ENCODE measurements at places on chromosomes 11 and 22.

GRCh38 chr11:132424433-132424832 is 1054.0 kb downstream of the NTM start:
- DNase-seq = no peak

DNA sequence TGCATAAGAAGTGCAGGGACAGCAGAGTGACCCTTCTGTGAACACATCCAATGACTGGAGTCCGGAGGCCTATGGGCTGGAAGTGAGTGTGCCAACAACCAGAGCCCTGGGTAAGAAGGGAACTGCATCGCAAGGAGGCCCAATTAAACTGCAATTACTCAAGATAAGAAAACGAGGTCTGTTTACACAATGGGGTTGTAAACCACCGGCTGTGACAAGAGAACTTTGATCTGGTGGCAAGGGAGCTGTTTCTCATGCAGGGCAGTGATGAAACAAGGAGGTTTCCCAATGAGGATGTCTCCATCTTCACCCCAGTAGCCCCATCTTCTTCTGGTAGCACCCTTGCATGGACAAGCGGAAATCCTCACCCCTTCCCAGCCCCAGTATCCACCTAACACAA is 21.5 kb downstream of the ETS1 start:
- DNase-seq = no peak

DNA sequence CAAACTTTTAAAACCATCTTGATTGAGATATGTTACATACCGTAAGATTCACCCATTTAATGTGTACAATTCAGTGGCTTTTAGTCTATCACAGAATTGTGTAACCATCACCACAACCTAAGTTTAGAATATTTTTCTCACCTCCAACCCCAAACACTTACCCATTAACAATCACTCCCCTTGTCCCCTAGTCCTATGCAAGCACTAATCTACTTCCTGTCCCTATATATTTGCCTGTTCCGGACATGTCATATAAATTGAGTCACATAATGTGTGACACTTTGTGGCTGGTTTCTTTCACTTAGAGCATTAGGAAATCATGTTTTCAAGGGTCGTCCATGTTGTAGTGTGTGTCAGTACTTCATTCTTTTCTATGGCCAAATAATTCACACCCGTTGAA is 38.8 kb downstream of the RASSF10 start:
- no peak for DNase-seq

DNA sequence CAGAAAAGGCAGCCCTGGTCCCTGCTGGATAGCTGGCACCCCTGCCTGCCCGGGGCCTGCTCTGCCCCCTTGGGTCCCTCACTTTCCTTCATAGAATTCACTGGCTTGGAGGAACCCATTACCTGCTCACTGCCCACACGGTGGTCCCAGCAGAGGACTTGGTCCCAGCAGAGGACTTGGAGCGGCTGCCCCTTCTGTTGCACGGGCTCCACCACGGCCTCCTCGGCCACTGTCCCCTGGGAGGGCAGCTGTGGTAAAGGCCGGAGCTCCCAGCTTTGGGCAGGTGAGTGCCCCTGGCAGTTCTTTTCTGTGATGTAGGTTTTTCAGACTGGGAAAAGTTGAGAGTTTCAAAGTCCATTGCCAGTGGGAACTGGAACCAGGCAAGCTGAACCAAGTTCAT is 25.9 kb downstream of the BRSK2 start:
- DNase-seq = no peak
